Fibroblast of skin of left quadriceps (primary cell): ENCODE measurements at places on chromosomes 3 and 15.

DNA sequence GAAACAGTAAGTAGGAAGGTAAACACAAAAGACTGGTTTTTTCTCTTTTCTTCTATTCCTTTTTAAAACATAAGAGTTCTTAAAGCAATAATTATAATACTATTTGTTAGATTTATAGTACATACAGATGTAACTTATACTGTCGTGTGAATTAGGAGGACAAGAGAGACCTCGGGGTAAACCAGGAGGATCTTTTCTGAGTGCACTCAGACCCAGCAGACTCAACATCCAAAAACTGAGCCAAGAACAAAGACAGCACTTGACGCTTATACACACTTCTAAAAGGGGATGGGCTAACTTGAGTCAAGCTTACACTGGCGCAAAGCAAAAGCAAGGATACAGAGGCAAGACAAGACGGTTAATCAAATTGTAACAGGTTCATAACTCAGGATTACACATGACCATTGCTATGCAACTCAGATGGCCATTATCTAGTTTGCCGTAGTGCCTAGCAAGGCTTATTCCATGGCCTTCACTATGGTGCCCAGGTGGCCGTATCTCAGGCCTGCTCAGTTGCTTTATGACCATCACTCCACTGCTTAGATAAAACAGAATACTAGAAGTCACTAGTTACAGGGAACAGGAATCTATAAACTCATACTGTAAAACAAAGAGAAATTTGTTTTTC lies 18.6 kb downstream of the MTHFS start:
- DNase-seq: no peak

DNA sequence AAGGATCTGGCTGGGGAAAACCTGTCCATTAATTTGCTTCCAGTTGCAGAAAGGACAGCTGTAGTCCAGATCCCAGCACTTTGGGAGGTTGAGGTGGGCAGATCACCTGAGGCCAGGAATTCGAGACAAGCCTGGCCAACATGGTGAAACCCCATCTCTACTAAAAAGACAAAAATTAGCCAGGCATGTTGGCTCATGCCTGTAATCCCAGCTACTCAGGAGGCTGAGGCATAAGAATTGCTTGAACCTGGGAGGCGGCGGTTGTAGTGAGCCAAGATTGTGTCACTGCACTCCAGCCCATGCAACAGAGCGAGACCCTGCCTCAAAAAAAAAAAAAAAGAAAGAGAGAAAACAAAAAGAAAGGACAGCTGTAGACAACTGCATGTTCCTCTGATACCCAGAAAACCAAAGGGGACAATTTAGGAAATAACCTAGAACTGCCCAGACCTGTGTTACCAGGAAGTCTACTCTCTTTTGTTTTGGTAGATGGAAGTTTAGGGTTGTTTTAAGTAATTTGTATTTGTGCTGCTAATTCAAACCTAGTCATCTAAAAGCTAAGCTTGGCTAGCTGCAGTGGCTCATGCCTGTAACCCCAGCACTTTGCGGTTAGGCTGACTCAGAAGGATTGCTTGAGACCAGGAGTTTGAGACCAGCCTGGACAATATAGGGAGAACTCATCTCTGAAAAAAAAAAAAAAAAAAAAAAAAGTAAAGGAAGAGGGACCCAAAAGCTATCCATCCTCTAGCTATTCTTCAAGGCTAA lies 22.7 kb downstream of the EXD1 start:
- no peak for DNase-seq

- no peak for DNase-seq
Measured at GRCh38 chr3:152564459-152564858, 270.5 kb upstream of the P2RY1 start.

- no peak for DNase-seq
Measured at GRCh38 chr3:43218921-43219320, 67.4 kb upstream of the SNRK start.

DNA sequence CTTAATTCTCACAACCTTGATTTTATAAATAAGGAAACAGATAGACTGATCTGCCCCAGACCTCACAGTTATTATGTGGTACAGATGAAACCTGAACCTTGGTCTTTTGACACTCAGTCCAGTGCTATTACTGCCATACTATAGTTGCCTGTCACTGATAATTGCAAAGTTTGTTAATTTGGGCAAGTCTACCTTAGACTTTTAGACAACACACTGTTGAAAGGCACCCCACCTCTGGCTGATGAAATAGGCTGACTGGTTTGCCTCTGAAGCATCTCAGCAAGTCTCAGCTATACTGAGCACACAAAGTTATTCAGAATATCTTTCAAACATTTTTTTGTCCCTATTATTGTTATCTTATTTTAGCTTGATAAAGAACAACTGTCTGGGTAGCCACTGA lies 53.1 kb upstream of the MAP4 start:
- no peak for DNase-seq

- DNase-seq: no peak
Measured at GRCh38 chr15:82303956-82304777, 41.5 kb downstream of the SAXO2 start.

- no peak for DNase-seq
Measured at GRCh38 chr3:157087780-157088600, 72.0 kb downstream of the CCNL1 start.

GRCh38 chr3:179463319-179463718 lies 12.0 kb upstream of the GNB4 start:
- DNase-seq: no peak
